ENCODE measurements at places on chromosomes 2 and 18.

DNA sequence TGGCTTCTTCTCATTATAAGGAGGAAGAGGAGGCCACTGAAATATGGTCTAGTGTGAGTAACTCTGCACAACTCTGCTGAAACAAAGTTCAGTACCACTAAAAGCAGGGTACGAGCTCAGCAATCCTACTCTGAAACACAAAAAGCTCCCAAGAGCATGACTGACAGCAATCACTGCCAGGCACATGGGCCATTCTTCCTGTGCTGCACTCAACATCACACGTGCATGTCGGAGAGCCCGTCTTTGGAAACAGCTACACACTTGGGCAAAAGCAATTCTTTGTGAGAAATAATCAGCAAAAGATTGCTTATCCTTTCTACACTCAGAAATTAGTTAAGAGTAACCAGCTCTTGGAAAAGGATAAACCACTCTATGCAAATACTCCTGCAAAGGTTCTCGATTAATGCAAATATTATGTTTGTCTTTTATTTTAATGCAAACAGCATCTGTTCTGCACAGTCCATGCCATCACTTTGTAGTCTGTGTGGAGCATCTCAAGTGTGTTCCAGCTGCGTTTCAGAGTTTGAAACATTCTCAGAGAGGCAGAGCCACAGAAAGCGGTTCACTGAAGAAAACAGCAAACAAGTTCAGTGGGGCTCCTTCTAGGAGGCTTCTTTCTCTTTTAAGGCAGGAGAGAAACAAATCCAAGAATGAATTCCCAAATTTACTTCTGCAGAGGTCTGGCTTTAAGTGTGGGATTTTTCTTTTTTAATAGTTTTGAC, 145.0 kb downstream of the HDAC4 start:
- no peak for DNase-seq

DNA sequence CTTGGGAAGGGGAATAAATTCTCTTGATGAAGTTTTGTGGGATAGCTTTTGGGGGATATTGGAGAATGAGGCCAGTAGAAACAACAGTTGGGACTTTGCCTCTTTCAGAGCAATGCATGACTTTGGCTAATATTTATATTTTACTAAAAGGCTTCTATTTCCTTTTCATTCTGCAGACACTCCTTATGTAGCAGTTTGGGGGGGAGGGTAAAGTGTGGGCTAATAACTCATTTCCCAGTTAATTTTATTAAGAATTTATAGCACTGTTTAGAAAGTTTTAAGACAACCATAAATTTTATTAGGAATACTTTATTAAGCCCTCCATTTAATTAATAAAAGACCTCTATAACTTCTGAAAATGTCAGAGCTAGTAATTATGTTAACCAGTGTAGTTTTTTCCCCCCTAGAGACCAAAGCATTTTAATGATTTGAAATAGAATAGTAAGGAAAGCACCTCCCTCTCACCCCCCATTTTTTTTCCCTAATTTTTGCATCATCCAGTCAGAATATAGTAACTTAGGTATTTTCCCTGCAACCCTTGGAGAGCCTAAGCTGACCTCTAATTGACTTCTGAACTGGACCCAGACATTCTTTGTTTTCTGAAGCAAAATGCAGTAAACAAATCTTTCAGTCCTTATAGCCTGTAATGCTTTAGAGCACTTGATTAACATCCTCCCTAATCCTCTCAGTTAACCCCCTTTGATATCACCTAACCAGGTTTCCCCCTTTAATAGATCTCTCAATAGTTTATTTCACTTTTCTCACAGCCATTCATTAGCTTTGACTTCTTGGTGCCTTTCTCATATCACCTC, 5.0 kb upstream of the MEIS1 start:
- DNase-seq = no peak

DNA sequence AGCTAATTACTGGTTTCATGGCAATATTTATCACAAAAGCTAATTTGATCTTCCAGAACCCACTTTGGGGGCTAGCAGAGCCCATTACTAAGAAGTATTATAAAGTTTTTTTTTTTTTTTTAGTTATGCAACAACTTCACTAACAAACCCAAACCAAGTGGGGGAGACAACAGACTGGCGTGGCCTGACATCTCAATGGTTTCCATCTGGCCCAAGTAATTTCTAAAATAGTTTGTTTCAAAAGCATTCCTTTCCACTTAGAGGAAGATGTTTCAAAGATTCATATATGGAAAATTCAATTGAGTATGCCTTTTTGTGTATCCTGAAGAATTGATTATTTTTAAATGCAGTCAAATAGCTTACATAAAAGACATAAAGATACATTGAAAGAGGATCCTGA, 367.1 kb downstream of the HRH4 start:
- no peak for DNase-seq

DNA sequence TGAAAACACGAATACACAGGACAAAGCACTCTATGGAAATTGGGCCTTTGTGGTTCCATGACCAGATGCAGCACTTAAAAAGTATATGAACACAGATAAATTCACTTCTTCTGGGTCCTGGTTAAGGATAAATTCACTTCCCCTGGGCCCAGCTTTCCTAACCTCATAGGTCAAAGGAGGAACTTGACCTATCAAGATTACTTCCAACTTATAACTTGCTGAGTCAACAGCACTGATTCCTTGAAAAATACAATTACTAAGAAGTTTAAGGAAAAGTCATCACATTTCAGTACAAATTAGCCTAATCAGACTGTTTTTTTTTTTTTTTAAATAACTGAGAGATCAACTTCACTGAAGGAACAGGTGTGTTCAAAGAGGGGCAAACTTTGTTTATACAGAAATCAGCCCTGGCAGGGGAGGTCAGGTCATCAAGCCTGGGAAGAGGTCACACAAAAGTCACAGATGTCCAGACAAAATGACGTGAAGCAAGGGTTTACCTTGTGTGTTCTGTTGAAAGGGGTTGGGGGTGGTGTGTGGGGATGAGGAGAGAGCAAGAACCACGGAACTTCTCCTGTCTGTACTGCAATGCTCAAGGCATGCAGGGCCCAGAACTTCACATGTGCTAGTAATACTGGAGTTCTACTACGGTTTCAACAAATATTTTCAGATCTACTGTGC, 55.8 kb downstream of the PPP4R1 start:
- DNase-seq = no peak
